ENCODE measurements at places on chromosomes 5 and 9.

GRCh38 chr5:20575571-20575970 is 587.6 kb upstream of the CDH18 start:
- no peak for DNase-seq

DNA sequence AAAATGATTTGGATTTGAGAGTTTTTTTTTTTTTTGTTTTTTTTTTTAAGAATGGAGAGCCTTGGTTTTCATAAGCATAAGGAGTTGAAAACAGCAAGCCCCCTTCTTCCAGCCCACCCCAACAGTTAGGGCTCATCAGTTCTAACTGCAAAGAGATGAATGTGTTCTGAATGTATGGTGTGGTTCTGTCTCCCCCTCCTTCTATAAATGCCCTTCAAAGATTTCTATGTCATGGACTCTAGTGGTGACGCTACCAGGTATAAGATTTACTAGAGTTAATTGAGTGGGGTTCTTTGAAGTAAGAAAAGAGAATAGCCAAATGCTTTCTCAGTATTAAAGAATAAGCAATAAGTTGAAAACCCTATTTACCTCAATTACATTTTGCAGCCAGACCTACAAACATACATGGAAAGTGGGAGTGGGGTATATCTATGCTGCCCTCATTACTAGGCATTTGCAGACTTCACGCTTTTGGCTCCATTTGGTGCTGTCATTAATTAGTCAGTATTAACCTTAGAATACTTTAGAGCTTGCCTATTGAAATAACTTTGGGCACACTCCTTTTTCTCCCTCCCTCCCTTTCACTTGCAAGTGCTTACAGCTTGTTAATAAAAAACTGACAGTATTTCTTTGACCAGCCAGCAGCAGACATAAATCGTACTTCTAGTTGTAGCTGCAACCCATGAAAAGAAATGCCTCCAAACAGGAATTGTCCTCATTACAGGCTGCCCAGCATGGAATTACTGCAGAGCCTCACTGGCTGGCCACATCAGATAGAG is 667.2 kb upstream of the ZNF608 start:
- DNase-seq, result no peak

- DNase-seq, result peak; percentile 56
Observed at GRCh38 chr5:126015235-126016181, 407.7 kb upstream of the GRAMD2B start.

DNA sequence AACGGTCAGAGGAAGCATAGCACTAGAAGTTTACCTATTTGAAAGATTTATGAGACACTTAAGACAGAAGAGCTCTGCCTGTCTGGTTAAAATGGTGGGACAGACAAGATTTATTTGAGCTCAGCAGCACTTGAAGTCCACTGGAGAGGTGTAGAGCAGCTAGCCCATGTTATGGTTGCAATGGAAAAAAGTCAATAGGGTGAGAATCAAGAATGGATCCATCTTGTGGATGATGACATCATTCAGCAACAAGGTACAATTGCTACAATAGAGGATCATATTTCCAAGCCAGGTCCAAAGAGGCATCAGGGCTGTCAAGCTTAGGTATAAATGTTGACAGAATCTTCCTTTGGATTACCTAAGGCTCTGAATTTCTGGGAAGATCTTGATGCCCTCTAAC is 21.1 kb upstream of the ZNF131 start:
- no peak for DNase-seq

- DNase-seq, result no peak
Observed at GRCh38 chr5:41508186-41508585, 2.2 kb downstream of the PLCXD3 start.

- no peak for DNase-seq
Observed at GRCh38 chr5:1111241-1111726, 579 bp downstream of the SLC12A7 start.

- DNase-seq, result no peak
Observed at GRCh38 chr5:66041627-66042026, 102.5 kb upstream of the SREK1 start.

DNA sequence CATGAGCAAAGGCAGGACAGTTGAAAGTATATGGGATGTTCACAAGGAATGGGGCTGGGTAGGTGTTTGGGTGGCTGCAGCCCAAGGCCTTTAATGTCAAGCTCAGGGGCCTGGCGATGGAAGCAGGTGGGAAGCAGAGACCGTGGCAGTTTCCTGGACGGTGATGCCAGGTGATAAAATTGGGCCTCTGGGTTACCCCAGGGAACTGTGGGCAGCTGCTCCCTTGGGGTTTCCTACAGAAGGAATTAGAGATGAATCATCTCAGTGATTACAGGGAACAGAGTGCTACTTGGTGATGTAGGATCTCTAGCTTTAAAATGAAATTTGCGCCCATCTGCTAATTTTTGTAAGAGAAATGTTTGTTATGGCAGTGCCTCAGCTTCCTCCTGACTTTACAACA is 39.2 kb downstream of the TSTD2 start:
- peak; percentile 71 for DNase-seq

GRCh38 chr5:160061770-160062169 is 52.8 kb downstream of the TTC1 start:
- no peak for DNase-seq

- no peak for DNase-seq
Observed at GRCh38 chr9:13189362-13189761, 90.1 kb downstream of the MPDZ start.

DNA sequence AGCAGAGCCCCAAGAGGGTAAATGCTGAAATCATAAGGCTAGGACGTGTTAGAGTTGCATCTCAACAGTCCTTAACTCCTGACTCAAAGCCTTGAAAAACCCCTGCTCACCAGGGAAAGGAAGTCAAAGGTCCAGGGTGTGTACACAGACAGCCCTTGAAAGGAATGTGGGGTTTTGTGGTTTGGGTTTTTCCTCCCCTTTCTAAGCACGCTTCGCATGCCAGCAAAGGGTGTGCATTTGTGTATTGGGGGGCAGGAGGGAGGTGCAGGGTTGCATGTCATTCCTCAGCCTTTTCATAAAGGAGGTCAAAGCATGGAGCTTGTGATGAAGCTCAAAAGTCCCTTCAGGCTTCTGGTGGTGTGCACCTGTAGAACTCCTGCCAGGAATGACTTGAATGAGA is 17.3 kb upstream of the XPA start:
- no peak for DNase-seq

- DNase-seq, result peak; percentile 35
Observed at GRCh38 chr9:136762915-136763648, 1.2 kb downstream of the LCN15 start.

DNA sequence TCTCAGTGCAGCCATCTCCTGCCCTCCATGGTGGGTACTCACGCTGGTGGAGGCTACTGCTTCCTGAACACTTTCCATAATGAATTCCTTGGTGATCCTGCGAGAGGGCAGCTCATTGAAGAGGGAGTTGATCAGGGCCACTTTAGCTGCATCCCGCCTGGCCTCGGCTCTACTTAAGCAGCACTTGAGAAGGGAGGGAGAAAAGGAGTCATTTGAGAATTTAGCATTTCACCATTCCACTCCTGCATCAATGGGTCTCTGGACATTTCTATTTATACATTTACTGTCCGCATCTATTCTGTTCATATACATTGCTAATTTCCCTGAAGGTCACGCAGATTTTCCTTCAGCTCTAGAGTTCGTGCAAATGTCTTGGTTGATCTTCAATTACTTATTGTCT is 35.1 kb downstream of the LIX1 start:
- DNase-seq, result no peak

DNA sequence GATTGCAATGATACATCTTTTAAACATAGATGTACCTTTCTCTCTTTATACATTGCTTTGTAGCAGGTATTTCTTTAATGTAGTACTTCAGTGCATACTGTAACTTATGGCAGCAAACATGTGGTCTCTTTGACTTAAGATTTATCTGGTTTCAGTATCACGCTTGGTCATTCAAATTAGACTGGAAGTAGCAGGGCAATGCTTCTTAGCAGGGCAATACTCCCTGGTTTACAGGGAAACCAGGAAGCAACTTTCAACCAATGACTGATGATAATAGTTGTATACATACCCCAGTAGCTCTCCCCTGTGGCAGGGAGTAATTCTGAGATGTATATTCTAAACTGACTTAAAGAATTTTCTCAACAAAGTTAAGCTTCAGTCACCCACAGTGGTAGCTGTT is 761.1 kb upstream of the CDH10 start:
- DNase-seq, result no peak

GRCh38 chr5:90014420-90014819 is 395.1 kb downstream of the CETN3 start:
- DNase-seq, result no peak

GRCh38 chr5:169083394-169084018 is 217.4 kb downstream of the SLIT3 start:
- DNase-seq, result no peak

GRCh38 chr5:1011741-1012312 is 3.2 kb downstream of the NKD2 start:
- no peak for DNase-seq

DNA sequence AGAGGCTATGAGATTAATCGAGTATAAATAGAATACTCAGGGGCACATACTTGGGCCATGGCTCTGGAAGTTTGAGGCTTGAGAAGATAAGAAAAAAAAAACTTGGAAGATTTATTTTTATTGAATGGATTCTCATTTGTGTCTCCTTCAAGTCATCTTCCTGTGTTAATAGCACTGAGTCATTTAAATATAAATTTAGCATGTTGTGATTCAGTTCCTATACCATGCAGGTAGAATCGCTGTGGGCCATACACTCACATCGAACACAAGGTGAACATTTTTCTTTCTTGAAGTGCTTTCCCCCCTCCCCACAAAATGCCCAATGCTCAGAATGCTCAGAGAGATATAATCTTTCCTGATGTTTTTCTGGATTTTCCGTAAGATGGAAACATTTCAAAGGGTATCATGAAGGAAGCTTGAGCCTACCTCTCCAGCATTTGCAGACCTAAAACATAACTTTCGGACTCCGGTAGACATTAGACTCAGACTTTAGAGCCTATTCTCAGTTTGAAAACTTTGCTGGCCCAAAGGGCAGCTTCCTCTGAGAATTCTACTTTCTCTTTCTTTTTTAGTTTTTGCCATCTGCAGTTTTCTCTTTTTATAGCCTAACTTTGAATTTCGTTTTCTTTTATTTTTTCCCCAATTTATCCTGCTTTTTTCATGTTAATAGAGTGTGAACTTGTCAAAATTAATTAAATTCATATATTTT is 737.6 kb upstream of the NUDT12 start:
- no peak for DNase-seq

GRCh38 chr9:130337784-130338380 is 72.3 kb downstream of the HMCN2 start:
- DNase-seq, result no peak

DNA sequence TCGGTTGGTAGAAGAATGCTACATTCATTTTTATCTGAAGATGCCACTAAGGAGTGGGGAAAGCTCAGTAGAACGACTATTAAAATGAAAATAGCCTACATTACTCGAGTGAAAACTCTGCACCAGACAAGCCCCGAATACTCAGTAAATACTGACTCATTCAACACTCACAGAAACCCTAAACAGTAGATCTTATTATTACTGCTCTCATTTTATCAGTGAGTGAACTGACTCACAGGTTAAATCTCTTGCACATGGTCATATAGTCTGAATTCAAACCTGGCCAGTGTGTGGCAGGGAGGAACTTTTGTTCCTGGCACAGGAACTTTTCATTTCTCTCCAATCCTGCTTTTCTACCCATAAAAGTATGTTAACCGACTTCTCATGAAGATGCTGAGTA is 9.6 kb upstream of the PAPPA start:
- no peak for DNase-seq

DNA sequence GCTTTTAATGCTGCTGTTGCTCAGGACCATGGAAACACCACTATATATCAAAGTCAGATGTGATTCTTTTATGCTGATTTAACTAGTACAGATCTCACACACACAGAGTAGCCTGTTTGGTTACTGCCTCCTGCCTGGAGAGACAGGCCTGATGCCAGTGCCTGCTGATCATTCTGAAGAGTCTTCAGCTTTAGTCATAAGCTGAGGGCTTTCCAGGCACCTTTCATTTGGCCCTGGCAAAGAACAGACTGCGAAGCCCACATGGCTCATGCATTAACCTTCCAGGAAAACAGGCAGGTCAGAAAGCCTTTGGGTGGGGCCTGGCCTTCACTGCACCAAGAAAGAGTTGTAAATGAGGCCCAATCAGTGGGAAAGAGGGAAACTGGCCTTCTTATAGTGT is 144.7 kb downstream of the SAXO1 start:
- no peak for DNase-seq

DNA sequence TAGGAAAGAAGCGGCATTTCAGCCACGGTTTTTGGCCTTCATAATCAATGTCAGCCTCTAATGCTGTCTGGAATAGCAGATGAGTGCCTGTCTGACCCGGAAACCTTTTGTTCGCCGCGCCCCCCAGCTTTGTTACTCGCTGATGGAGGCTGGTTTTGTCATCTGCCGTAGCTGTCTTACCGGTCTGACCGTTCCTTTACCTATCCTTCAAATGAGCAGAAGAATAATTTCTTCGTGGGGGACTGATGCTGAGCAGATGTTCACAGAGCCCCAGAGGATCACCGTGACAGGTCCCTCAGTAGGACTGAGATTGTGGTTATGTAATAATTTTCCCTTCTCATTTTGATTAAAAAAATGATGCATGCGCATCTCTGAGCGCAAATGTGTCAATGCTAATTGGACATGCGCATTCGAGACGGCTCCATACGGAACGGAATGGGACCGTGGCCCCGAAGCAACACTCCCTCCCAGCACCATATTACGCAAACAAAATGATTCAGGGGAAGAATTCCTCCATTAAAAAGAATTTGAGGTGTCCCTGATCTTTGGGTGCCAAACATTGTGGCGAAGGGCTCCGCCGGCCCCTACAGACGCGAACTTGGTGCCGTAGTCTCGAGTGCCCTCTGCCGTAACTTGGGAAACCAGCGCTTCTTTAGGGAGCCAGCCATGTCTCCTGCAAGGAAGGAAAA is 27.6 kb downstream of the TLX3 start:
- DNase-seq, result peak; percentile 25

DNA sequence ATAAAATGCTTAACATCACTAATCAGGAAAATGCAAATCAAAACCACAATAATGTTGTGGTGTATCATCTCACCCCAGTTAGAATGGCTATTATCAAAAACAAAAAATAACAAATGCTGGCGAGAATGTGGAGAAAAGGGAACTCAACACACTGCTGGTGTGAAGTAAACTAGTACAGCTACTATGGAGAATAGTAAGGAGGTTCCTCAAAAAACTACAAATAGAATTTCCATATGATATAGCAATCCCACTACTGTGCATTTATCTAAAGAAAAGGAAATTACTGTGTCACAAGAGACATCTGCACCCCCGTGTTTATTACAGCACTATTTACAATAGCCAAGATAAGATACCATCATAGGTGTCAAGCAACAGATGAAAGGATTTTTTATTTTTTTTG is 214.5 kb upstream of the RASA1 start:
- peak; percentile 25 for DNase-seq
